Activated T-helper 1 cell treated with anti-CD3 and anti-CD28 coated beads, Interleukin-12 subunit alpha, Interleukin-12 subunit beta, Interleukin-2, Interleukin-4 antibody, amounts not matched to agents 30 ng/mL and 10 ng/mL and 1 ng/mL, durations not matched to agents 14 hours and 24 hours and 36 hours (primary cell): ENCODE measurements at places on chromosomes 13 and 19. TPM values are rescaled to one million over a fixed set of nuclear protein-coding genes. Genes with fewer than 3 reads are reported as not detected.

- no peak for DNase-seq
Observed at GRCh38 chr13:71613066-71613745, 253.8 kb downstream of the DACH1 start.

DNA sequence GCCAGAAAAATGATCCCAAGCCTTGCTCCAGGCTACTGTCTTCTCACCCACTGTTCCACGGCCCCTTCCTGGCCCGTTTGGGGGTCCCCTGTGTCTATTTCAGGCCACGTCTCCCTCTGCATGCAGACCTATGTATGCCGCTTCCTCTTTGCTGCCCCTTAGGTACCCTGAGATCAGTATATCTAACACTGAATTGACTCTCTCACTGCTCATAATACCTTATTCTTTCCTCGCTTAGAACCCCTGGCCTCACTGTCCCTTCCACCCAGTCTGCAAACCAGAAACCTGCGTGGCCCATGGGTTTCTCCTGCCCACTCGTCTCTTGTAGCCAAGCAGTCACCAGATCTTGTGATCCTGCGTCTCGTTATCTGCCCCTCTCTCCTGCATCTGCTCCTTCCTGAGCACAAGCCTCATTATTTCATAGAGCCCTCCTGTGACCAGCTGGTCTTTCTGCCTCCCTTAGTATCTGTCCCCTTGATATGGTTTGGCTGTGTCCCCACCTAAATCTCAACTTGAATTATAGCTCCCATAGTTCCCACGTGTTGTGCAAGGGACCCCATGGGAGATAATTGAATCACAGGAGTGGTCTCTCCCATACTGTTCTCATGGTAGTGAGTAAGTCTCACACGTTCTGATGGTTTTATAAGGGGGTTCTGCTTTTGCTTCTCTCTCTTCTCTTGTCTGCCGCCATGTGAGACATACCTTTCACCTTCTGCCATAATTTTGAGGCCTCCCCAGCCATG lies 109.0 kb upstream of the RNF113B start:
- DNase-seq, result no peak

DNA sequence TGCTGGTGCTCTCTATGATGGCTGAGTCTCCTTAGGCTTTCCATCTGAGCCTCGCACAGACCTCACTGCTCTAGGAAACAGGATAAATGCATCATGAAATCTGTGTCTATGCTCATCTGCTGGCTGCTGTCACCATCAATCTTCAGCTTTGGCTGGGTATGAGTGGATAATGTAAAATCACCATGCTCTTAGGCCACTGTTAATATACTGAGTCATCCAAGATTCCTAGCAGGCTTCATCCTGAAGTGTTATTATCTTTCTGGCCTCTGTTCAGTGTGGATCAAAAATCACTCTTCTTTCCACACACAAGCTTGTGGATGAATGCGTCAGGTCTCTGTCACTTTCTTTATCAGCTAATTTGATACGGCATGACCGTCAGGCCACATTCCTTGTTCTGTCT lies 317.4 kb downstream of the NALCN start:
- no peak for DNase-seq

The PSG2 gene
- not detected in 2 replicates for total RNA-seq

The PSG6 gene
- total RNA-seq, result not detected in 2 replicates

GRCh38 chr13:112442483-112443090 lies 66.4 kb downstream of the SPACA7 start:
- DNase-seq, result no peak

DNA sequence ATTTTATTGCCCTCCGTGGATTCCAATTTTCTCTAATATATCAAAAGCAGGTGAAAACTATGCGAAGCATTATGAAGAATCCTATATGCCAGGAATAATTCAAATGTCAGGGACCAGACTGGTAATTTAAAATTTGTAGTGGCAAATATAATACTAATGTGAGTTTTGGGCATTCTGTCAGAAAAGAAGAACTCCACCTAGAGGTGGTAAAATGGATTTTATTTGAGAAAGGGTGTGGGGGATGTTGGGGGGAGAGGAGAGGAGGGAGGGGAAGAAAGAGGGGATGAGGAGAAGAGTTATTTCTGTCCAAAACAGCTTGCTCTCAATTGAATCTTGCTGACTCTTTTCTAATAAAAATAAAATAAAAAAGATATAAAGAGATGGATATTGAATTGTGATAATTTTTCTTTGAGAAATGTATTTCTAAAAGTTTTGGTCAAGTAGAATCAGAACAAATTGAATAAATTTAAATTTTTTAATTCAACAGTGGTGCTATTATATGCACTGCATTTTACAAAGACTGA lies 929.3 kb upstream of the SLITRK5 start:
- no peak for DNase-seq

- DNase-seq, result no peak
Observed at GRCh38 chr19:4692251-4693077, 22.3 kb upstream of the MYDGF start.

GRCh38 chr13:89660752-89661151 lies 1686.7 kb upstream of the MIR17HG start:
- no peak for DNase-seq

- no peak for DNase-seq
Observed at GRCh38 chr19:56273563-56274117, 1.1 kb downstream of the EDDM13 start.

DNA sequence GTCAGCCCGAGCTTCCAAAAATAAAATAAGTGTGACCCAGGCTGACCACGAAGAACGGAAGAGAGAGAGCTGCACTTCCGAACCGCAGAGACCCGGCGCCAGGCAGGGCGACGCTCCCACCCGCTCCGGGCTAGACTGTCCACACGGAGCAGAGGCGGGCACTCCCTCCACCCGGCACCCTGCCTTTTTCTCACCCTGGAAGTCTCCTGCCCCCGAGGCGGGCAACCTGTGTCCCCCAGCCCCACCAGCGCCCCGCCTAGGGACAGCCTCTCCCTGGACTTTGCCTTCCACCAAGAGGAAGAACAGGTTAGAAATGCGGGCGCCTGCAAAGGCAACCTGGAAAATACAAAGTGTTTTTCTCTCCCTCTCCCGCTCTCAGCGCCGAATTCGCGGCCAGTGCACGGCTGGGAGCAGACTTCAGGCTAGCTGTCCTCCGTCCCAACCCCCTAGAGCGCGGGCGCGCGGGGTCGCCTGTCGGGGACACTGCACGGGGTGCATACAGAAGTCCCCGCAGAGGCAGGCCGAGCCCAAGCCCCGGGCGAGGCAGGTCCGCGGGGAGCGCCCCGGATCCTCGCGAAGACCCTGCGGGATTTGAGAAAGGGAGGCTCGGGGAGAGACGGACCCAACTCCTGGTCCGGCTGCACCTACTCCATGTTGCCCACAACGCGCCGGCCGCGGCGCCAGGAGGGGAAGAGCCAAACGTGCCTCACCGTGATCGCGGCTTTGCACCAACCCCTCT lies 845 bp downstream of the SPRY2 start:
- no peak for DNase-seq

DNA sequence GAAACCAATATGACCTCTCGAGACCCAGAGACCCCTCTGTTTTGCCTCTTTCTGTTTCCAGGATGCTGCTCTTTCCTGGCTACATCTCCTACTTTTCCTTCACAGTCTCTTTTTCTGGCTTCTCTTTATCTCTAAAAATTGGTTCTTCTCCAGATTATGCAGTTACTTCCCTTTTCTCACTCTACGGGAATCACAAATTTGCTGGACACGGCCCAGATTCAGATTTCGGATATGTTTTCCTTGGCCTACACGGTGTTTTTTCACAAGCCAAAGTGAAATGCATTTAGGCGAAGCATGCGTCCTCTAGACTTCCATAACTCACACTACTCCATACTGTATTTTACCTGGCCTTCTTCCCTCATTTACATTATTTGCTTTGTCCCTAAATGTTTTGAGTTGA lies 214.7 kb upstream of the MIR17HG start:
- no peak for DNase-seq

DNA sequence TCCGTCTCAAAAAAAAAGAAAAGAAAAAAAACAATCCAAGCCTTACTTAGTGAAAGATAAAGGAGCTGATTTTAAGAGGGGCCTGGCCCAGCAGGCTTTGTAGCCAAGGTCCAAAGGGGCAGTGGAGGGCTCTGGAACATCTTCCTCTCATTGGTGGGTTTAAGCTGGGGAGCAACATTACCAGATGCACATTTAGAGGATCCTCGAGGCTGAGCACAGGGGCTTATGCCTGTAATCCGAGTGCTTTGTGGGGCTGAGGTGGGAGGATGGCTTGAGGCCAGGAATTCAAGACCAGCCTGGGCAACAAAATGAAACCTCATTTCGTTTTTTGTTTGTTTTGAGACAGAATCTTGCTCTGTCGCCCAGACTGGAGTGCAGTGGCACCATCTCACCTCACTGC lies 8.0 kb upstream of the TMEM160 start:
- DNase-seq, result no peak

The ZNF177 gene
- 0.18 TPM in 1 of 2 replicates, not detected in the other for total RNA-seq

DNA sequence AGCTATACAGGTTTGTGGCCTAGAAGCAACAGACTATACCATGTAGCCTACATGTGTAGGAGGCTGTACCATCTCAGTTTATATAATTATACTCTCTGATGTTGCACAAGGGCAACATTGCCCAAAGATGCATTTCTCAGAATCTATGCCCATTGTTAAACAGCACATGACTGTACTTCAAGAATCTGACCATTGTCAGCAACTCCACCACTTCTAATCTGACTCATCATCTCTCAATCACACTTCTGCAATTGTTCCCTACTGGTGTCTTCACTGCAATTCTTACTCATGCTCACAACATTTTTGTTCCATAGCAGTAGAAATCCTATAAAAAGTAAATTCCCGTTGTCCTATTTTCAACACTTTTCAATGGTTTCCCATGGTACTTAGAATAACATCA lies 63.9 kb upstream of the ATXN8OS start:
- no peak for DNase-seq
